ENCODE measurements at places on chromosomes 12 and 14.
A peak's percentile ranks its signal among the peaks of the same experiment; 100 is the strongest.

- no peak for DNase-seq
Measured at GRCh38 chr12:64944966-64945365, 120.5 kb downstream of the TBC1D30 start.

- DNase-seq, result no peak
Measured at GRCh38 chr12:53217931-53218307, 10.9 kb upstream of the ITGB7 start.

DNA sequence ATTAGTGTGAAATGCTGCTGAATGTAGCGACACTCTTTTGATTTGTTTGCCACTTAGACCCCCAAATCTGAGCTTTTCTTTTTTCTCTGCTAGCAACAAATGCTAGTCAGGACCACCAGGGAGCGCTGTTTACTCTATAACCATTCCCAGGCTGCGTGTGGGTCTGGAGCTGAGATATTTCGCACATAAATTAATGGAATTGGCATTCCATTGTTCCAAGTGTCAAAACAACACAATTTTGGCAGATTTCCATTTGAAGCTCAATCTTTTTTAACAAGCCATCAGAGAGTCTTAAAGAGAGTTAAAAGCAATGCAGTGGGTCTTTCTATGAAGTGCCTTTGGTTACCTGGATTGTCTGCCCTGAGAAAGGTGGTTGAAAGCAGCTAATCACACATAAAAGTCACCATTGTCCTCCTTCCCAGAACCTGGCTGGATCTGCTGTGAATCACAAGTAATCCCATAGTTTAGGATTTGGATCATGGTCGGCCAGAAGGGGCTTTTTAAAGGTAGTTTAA is 7.4 kb upstream of the TMEM132C start:
- DNase-seq, result peak; percentile 51

DNA sequence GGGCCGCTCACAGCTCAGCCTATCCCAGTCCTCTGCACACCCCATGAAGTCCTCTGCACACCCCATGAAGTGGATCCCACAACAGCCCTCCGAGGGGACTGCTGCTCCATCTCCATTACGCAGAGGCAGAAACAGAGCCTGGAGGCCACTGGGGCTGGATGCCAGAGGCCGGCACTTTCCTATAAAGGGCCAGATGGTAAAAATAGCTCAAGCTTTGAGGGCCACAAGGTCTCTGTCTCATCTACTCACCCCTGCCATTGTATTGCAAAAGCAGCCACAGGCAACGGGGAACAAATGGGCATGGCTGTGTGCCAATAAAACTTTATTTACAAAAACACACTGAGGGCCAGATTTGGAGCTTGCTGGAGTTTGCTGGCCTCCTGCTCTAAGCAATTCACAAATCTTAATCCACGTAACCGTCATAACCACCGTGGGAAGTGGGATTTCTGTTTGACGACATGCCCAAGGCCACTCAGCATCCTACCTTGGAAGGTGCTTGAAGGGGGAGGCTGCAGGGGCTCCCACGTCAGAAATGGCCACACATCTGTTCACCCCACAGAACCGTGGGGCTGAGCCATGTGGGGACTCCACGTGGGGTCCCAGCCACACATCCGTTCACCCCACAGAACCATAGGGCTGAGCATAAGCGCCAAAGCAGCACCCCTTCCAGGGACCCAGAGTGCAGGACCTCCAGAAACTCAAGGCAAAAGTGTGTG is 92.0 kb downstream of the NCOR2 start:
- no peak for DNase-seq

- no peak for DNase-seq
Measured at GRCh38 chr12:54704202-54704601, 56.0 kb upstream of the DCD start.

DNA sequence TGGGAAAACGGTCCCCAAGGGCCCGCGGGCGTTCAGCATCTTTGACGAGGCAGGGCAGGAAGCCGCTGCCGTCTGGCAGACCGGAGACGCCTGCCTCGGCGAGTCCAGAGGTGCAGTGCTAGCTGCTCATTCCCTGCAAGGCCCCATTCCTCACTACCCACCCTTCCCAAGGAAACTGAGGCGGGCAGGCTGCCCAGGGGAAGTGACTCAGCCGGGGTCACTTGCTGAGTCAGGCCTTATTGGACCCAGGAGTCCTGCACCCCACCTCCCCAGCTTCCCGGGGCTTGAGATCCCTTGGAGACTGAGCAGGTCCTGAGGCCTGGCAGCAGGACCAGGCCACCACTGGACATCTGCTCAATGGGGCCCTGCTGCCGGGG is 3.7 kb downstream of the SH2B3 start:
- no peak for DNase-seq

GRCh38 chr14:98412431-98412830 is 859.6 kb downstream of the BCL11B start:
- no peak for DNase-seq

- DNase-seq, result no peak
Measured at GRCh38 chr12:114860969-114861368, 177.0 kb upstream of the TBX3 start.
